ENCODE measurements at places on chromosomes 6 and 20.

- no peak for DNase-seq
Observed at GRCh38 chr6:117487821-117488220, 5.3 kb downstream of the DCBLD1 start.

DNA sequence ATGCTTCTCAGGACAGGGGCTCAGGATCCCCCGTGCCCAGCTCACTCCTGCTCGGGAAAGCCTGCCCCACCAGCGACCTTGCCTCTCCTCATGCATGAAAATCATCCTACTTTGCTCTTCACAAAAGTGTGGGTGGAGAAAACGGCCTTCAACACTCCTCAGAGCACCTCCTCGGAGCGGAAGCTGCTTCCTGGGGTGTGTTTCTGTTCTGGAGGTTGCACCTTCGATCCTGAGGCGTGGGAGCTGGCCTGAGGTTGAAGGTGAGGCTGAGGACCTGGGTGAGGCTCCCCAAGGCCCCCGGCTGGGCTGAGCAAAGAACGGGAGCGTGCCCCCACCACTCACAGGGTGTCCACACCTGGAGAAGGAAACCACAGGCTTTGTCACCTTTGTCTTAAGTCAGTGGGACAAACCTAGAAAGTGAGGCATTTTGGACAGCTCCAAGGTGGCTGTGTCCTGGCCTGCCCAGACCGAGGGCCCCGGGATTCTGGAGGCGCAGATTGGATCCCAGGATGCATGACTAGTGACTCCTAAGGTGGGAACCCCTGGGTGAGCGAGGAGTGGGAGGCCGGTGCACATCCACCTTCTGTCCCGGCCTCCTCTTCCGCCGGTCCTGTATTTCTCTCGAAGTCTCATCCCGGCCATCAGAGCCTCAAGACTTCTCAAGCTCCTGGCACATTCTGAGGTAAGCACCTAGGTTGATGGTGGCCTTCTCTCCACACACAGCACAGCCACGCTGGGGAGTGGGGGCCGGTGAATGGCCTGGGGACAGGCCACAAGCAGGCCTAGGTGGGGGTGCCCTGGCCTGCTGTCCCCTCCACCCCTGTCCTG is 104.7 kb downstream of the TMEM242 start:
- no peak for DNase-seq

DNA sequence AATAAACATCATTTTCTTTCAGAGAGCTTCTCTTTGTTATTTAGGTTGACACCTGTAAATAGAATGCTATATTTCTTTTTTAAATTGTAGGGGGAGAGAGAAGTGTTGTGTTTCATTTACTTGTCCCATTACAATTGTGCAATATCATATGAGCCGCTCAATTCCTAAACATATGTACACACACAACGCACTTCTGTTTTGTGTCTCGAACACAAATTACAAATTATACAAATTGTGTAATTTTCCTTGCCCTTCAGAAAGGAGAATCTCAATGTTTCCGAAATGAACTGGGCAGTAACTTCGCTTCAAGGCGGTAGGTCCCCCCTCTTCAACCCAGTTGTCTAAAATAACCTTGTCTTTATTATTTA is 2.6 kb upstream of the ABT1 start:
- no peak for DNase-seq

DNA sequence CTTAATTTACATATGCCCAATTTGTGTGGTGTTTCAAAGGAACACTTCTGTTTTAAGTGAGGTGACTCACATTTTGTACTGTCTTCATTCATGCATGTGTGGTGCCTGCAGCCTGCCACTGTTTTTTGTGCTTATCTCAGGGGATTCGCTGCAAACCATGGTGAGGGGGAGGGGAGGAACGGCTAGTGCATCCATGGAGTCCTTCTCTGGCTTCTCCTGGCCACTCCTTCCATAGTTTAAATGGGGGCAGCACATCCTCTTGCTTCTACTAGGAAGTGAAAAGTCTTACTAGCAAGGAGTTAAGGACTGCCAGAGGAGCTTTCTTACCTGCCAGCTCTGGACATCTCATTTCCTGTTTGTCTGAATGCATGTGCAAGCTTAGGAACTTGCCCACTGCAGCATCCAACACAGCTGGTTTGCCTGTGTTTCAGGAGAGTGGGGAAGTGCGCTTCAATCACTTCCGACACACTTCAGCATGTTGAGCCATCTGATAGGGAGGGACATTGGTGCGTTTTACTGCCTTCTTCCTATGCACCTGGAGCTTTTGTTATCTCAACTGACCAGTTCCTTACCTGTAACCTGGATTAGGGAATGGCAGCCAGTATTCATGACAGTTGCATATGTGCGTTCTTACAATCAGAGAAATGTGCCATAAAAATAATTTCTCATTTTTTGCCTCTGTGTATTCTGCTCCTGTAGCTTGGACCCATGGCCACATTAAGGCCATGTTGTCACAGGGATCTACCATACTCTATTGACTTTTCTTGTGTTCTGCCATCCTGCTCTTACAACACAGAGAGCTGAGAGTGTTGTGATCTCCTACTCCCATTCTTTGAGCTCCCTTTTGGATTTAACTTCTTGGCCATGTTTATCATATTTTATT is 211.3 kb downstream of the ARID1B start:
- DNase-seq = no peak

DNA sequence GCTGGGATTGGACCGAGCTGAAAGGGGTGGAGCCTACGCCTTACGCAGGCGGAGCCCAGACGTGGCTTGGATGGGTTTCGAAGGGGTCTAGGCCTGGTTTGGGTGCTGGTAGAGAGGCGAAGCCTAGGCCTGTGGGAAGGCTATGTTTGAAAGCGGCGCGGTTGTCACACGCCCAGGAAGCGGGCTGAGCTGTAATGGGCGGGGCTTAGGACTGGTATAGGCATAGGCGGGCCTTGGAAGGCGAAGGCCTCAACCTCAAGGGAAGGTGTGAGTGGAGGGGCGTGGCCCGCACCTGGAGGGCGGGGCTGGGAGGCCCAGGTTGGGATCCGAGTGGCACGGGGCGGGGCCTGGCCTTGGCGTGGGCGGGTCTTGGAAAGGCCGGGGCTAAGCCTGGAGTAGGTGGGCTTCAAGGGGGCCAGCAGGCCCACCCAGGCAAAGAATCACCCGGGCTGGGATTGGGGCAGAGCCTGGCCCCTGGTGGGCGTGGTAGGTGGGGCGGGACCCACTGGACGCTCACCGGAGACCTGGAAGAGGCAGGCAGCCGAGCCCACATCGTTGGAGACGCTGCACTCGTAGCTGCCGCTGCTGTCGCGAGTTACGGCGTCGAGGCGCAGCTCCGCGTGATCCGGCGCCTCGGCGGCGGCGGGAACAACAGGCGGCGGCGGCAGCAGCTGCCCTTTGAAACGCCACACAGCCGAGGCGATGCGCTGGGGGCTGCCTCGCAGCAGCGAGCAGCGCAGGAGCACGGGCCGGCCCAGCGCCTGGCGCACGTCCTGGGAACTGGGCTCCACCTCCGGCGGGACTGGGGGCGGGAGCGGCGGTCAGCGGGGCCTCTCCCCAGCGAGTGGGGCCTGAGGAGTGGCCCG is 49.0 kb downstream of the MDGA1 start:
- DNase-seq = no peak

DNA sequence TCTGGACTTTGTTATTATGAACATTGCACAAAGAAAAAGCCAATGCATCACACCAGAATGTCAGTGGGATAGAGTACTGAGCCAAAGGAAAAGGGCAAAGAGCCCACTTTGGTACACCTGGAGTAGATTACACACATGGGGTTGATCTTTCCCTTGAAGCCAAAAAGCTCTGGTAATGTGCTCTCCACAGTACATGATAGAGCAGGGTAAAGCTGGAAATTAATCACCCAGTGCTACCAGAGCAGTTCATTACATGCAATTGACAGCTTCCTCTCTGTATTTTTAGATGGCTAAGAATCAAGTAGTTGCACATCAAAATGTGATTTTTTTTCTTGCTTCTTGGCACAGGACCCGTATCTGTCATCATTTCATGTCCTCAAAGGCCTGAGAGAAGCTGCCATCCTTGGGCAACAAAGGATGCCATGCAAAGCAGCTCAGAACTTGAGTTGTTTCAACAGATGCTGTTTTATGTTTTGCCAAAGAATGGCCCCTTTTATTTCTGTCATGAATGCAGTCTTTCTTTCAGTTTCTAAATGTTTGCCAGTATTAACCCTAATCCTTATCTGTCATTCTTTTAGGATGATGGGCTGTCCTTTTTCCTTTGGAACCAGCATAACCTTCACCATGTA is 88.1 kb downstream of the HDGFL1 start:
- no peak for DNase-seq

DNA sequence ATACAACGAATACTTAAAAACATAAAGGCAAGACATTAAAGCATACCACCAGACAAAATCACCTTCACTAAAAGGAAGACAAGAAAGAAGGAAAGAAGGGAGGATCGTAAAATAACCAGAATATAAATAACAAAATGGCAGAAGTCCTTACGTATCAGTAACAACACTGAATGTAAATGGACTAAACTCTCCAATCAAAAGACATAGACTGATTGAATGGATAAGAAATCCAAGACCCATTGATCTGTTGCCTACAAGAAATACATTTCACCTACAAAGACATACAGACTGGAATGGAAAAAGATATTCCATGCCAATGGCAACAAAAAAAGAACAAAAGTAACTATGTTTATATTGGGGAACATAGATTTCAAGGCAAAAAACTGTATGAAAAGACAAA is 74.1 kb downstream of the LMBRD1 start:
- DNase-seq = no peak

DNA sequence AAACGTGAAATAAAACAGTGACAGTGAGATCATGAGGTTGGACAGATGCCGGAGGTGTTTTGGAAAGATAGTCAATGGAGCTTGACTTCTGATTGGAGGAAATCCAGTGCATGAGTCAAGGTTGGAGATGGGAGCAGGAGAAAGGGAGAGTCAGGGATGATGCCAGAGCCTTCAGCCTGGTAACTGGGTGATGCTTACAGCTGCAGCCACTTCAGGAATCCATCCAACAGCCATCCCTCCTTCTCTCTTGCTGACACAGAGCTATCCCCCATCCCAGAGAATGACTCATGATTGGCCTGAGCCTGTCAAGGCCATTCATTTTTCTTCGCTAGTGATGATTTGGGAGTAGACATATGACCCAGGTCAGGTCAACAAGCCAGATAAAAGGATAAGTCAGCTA is 112.8 kb downstream of the SAMD5 start:
- DNase-seq = no peak

GRCh38 chr6:125201961-125202729 is 48.6 kb downstream of the TPD52L1 start:
- no peak for DNase-seq

DNA sequence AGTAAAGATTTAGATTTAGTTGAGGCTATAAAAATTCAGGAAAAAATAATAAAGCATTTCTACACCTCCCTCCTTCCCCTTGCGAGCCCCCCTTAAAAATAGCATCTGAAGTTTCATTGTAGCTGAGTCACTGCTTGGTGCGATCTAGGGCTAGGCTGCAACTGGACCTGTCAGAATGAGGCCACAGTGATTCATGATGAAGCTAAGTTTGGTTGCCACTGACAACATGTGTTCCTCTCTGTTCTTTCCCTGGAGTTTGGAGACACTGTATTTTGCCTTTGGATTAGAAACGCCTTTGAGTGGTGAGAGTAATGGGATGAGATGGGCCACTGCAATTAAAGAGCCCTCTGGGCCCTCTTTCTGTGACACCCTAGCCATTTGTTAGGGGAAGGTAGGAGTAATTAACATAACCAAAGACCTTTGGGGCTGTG is 334.1 kb downstream of the NRN1 start:
- no peak for DNase-seq

DNA sequence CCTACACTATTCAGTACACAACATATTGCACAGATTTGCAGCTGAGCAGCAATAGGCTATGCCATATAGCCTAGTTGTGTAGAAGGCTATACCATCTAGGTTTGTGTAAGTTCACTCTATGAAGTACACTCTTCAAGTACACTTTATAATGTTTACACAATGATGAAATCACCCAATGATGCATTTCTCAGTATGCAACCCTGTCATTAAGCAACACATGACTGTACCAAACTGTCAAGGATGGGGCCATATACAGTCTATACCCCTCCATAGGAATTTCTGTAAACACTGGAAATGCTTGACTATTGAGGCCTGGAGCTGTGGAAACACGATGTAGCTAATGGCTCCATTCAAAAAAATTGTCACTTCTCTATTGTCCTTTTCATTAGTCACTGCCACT is 535.4 kb downstream of the EPM2A start:
- DNase-seq = no peak

DNA sequence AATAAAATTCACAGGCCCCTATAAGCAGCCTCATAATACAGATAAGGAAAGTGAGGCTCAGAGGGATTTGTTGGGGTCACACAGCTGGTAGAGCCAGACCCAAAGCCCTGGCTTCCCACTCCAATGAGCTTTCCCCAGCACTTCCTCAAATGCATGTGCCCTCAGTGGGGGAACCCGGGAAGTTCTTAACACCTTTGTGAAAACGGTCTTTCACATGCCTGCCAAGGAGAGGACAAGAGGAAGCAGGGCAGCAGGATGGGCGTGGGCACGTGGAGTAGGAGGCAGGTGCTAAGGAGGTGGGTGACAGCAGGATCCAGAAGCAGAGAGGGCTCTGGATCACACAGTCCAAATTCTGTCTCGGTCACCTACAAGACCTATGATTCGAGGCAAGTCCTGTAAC is 598 bp downstream of the PI16 start:
- DNase-seq = no peak

DNA sequence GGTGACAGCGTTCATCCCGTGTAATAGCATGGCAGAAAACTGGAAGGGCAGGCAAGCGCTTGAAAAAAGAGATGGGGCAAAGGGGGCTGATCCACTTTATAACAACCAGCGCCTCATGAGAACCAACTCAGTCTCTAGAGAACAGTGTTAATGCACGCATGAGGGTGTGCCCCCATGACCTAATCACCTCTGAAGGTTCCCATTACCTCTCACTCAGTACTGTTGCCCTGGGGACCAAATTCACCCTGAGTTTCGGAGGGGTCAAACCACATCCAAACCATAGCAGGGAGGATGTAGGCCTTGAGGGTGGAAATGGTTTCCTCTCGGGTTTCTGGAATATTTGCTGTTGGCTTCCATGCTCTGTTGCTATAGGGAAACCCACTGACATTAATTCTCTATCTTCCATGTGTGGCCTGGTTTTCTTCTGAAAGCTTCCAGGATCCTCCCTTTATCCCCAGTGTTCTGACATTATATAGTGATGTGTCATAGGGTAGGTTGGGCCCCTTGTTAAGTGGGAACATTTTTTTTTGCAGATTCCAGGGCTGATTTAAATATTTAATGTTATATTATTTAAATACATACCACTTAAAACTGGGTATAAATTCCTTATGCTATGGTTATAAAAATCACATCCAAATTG is 65.2 kb downstream of the PPP1R14C start:
- DNase-seq = no peak

DNA sequence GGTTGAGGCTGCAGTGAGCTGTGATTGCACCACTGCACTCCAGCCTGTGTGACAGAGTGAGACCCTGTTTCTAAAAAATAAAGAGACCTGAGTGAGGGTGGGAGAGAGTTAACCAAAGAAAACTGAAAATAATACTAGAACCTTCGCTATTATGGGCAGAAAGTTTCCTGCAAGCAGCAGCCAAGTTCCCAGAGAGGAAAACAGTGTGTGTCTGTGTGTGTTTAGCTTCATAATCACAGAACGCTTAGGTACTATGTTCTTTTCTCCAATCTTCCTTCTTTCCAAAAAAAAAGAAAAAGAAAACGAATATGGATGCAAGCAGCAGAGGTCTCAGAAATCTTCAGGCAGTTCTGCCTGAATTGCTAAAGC is 170.0 kb downstream of the LY86 start:
- DNase-seq = no peak

Measured in CMK (cell line).